ENCODE measurements at places on chromosomes 5 and 9. TPM values are rescaled to one million over a fixed set of nuclear protein-coding genes. Genes with fewer than 3 reads are reported as not detected.

FOXD4L3 gene
- not detected for polyA plus RNA-seq

HARS1 gene
- polyA plus RNA-seq: 70.8 TPM

SLC36A3 gene
- polyA plus RNA-seq: not detected

ENHO gene
- polyA plus RNA-seq: not detected

OSMR gene
- polyA plus RNA-seq: not detected

CD14 gene
- 3.2 TPM for polyA plus RNA-seq

RASGRF2 gene
- 10.0 TPM for polyA plus RNA-seq

DNA sequence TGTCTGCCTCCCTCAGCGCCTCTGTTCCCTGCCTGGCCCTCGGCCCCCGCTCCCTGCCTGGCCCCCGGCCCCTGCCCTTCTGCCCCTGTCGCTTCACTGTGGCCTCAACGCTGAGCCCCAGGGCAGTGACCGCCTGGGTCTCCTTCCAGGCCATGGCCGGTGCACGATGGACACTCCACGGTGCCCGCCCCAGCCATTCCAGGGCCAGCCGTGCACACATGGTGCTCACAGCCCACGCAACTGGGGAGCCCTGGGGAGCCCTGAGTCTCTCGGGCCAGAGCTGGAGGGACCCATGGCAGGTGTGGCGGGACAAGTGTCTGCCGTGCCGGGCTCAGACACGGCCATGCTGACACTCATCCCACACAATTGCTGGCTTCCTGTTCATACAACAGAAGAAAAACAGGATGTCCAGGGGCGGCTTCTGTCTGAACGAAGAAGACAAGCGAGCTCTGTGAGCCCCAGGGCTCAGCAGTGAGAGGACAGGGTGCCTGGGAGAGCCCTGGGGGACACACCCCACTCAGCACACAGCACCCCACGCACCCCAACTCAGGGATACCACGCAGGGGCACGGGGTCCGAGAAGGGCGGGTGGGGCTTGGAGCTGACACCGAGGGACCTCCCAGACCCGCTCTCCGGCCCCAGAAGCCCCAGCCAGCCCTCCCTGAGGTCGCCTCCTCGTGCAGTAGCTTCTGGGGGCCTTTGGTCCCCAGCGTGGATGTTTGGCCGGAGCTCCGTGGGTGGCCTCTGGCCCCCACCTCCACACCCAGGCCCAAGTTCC lies 35.7 kb downstream of the EXD3 start:
- DNase-seq: no peak

GRCh38 chr9:109401990-109402318 lies 81.1 kb upstream of the EPB41L4B start:
- no peak for DNase-seq

DNA sequence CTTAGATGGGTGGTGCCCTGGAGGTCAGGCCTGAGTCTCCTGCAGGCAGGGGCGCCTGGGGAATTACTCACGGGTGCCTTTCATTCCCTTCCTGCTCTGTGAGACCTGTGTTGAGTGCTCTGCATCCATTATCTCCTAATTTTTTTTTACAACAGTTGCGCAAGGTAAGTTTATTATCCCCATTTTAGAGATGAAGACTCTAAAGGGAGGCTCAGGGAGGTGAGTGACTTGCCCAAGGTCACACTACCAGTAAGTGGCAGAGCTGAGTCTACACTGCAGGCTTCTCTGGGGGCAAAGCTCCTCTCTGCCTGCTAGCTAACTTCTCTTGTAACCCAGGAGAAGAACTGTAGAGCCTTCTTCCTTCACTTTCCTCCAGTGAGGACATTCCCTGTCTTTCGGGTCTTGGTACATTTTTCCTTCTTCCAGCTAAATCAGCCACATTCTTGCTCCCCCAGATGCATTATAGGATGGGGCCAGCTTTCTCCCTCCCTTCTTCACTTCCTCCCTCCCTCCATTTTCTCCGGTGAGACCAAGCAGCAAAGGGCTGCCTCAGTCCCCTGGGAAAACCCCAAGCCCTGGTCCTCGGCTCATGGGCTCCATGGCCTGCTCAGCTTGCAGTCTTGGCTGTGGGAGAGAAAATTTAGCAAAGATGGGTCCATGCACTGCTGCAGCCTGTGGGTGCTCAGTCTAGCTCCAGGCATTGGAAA lies 1.8 kb downstream of the PRR7 start:
- no peak for DNase-seq

DNA sequence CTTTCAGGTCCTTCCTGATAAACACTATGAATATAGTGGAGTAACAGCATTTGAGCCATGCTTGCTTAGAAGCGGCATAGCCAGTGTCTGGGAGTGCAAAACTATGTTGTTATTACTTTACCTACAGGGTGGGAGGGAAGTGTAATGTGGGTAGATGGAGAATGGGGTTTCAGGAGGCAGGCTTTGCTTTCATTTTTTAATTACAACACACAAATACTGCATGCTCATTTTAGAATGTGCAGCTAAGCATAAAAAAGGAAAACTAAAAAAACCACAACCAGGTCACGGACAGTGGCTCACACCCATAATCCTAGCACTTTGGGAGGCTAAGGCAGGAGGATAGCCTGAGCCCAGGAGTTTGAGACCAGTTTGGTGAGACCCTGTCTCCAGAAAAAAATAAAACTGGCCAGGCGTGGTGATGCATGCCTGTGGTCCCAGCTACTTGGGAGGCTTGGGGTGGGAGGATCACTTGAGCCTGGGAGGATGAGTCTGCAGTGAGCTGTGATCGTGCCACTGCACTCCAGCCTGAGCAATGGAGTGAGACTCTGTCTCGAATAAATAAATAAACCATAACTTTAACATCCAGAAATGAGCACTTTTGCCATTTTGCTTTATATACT lies 20.2 kb downstream of the HAVCR1 start:
- DNase-seq: no peak

DNA sequence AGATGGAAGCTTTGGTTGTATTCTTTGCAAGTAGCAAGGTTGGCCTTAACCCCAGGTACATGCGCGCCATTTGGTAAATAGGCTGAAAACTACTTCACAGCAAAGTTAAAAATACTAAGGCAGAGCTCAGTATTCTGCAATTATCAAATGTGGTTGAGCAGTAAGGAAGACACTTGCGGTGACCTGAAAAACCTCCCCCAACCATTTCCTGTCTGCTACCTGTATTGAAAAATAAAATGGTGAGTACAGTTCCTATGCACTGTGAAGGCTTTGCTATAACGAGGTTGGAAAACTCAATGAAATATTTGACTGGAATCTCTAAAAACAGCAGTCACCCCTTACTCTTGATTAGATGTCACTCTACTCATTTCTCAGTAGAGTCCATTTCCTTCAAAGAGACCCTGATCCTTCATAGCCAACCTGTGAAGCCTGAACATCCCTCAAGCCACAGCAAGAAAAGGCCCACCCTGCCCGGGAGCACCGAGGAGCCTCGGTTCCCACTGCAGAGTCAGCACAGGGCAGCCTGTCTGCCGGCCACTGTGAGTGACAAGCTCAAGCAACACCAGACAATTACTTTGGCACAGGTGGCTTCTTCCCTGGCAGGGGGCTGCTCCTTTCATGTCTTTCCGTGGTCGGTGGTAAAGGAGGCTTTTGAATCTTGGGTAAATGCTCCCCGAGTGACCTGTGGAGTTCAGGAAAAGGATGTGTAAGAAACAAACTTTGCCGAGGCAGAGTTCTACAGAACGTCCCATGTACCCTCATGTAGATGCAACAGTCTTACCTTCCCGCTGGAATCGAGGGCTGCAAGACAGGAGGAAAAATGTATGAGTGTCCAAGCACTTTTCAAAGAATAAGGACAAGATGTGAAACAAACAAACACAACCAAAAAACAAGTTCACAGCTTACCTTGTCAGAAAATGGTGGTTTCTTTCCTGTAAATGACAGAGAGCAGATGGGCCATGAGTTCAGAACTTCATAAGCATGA lies 29.6 kb downstream of the C5orf58 start:
- DNase-seq: peak; percentile 79

DNA sequence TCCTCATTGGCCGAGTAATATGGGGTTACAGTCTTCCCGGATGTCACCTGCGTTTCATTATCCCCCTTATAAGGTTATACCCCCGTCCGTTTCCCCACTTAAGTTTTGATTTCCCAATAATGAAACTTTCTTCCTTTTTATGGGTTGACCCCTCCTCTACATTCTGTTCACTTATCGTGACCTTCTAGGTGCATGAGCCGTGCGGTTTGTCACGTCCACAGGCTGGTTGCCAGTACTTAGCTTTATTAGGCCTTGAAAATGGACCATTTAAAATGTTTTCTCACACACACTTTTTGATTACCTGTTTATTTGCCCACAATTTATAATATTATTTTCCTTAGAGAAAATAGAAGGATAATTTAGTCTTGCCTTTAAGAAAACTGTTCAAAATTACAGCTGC lies 111.5 kb downstream of the FAM174A start:
- DNase-seq: no peak

DNA sequence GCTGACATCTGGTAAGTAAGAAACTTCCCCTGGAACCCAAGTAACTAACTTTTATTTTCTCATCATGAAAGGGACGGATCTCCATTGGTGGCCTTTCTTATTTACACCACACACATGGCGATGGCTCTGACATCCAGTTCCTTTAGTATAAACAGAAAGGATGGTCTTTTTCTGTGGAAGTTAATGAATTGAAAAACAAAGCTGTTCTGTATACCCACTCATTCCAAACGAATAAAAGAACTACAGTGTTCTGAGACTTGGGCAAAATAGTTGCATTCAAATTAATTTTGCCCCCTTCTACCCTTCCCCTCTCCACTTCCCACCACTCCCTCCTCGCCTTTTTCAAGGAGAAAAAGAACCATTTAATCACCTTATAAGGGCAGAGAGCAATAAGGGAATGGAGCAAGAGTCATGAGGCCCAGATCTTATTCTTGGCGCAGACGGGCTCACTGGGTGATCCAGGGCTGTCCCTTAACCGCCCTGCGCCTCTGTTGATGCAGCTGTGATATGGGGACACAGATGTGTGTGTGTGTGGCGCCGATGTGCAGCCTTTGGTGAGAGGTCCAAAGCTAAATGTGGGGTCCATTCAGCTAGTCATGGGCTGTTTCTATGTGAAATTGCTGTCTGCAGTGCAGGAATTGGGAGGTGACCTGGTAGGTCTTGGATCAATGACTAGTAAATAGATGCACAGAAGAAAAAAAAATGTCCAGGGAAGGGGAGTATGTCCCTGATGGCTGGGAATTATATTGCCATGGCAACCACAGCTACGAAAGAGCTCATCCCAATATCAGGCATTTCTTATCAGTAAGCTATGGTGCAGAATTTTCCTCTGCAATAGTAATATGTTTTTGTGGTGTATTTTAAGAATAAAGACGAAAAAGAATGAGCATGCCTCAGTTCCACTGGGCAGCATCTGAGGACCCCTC lies 141.5 kb upstream of the ERCC6L2 start:
- DNase-seq: no peak

DNA sequence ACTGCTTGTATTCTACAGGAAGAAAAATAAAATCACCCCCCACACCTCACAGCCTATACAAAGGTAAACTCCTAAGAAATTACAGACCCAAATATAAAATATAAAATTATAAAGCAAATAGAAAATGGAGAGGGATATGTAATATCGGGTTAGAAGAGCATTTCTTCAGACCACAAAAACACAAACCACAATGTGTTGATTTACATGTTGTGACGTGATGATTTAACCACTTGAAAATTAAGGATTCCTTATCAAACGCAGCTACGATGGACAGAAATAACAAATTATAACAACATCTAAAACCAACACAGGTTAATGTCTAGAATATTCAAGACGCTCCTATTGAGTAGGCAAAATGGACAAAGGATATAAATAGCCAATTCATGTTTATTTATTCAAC lies 26.3 kb downstream of the SSBP2 start:
- no peak for DNase-seq

- DNase-seq: no peak
Measured at GRCh38 chr5:169085636-169086035, 215.3 kb downstream of the SLIT3 start.

- no peak for DNase-seq
Measured at GRCh38 chr5:60510663-60511062, 189.3 kb downstream of the DEPDC1B start.

DNA sequence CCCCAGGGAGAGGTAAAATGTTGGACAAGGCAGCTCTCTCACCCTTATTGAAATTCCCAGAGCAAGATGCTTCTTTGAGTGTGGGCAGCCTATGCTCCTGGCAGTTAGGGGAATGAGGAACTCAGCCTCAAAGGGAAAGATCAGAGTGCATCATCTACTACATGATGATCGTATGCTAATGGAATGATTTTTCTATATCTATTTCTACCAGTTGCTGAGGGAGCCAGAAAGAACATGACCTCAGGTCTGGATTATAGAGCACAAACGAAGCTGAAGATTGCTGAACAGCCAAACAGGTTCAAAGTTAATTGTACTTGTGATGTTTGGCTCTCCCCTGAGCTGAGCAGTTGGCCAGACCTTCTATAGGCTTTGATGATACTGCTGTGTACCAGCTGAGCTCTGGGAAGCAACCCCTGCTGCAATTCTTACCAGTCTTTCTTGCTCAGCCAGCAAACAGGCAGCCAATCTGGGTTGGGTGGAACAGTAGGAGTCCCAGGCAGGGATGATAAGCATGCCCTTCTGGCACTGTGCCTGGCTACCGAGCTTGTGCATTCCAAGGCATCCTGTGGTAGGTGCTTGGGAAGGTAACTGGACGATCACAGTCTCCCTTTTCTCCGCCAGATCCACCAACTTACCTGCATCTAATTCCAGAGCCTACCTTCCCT lies 10.3 kb upstream of the FBXL7 start:
- no peak for DNase-seq

DNA sequence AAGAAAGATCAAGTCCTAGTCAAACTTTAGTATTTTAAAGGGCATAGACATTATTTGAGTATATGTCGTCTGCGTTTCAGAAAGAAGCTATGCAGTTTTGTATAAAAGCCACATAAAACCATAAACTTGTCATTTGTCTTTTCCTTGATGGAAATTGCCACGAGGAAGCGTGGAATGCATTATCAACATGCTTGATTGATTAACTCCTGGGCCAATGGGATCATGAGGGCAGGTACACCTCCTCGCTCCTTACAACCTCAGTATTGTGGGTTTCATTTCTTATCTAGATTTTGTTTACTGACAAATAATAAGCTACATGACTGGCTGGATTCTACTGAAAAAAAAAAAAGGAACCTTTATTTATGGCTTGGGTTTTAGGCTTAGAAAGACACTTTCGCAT lies 122.5 kb upstream of the RFX3 start:
- DNase-seq: no peak

DNA sequence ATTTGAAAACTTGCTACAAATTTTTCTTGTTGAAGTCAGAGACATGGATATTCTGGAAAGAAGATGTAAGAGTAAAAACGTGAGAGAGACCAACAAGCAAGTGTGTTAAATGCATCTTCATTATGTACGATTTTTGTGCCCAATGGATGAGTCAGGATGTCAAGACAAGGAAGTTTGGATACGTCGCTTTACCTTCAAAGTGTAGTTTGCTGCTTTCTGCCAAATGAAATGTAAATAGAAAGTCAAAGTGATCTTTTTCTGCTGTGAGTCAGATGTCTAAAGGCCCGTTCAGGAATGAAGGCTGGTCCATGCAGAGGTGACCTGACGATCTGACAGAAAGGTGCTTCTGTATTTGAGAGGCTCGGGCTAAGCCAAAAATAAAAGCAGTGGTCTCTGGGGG lies 273.1 kb upstream of the PIK3R1 start:
- no peak for DNase-seq

GRCh38 chr5:124653666-124654065 lies 92.8 kb downstream of the ZNF608 start:
- no peak for DNase-seq

GRCh38 chr9:119284118-119284517 lies 85.1 kb downstream of the BRINP1 start:
- DNase-seq: no peak

GRCh38 chr5:56375011-56375410 lies 141.9 kb upstream of the ANKRD55 start:
- DNase-seq: no peak

GRCh38 chr5:86175224-86175623 lies 442.5 kb upstream of the COX7C start:
- DNase-seq: no peak

- peak; percentile 42 for DNase-seq
Measured at GRCh38 chr9:93576258-93577077, at the start of gene PHF2. Gene PHF2 (plus strand): TSS chr9:93576584. CDS start chr9:93576774, 190 bp downstream.

All from CD4-positive, alpha-beta memory T cell (primary cell).